T-helper 17 cell (primary cell): ENCODE measurements at places on chromosomes 2 and 18.

DNA sequence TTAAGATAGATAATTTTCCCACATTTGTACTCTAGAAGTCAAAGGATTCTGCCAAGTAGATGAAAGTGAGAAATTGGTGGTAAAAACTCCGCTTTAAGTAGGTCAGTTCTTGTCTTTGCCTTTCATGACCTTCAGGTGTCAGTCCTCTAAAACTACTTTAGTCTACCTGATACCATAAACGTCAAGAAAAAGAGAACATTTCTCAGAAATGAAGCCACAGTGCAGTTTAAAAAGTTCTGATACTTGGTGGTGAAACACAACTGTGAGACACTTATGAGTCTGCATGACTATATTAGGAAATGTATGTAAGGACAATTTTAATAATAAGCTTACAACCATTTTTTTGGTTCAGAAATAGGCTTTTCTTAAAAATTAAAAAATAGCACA is 583.3 kb downstream of the SATB2 start:
- DNase-seq, result no peak

DNA sequence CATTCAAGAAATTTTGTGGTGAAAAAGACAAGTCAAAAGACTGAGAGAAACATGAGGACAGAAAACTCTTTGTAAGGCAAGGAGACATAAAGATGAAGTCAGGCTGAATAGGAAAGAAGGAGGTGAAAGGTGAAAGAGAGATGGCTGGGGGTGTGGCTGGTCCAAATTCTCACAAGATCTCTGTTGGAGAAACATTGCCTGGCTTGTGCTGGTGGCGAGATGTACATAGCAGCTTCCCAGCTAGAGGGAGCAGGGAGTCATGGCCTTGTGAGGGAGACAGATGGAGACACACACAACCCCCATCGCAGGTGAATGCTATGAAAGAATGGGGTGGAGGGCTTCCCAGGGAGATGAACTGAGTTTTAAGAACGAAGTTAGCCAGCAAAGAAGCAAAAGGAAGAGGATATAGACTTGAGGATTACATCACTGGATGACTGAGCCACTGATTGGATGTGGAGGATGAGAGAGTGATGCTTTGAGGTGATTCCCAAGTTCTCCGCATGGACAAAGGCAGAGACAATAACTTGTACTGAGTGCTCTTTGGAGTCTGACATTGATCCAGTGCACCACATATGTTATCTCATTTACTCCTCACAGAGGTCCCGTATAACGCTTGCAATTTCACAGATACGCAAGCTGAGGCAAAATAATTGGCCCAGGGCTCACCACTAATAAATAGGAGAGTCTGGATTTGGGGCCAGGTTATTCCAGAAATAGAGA is 3.7 kb upstream of the EMX1 start:
- no peak for DNase-seq

DNA sequence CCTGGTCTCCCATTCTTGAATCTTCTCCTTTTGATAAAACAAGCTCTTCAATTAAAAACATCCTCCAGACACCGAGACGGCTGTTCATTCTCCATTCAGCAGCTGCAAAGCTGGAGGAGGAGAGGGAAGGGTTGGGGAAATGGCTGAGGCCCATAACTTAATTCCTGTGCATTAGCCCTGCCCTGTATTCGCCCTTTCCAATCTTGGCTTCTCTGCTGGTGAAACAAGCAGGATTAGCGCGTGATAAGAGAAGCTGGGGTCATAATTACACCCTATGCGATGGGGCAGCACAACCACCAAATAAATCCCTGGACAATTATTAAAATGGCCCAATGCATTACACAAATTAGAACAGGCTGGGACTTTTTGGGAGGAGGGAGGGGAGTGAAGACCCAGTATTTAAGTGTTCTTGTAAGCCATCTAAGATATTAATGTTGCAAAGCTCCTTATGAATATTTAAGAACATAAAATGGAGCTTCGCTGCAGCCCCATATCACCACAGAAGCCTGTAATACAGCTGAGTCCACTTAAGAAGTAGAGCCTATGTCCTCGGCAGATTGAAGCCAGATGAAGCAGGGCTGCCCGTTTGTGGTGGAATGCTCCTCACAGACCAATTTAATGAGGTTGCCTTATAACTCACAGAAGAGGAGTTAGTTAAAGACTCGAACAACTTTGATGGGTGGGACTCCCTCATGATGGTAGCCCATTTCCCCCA is 176.6 kb upstream of the SKOR2 start:
- DNase-seq, result no peak

GRCh38 chr18:56108478-56109367 is 520.7 kb upstream of the TCF4 start:
- no peak for DNase-seq

GRCh38 chr2:43819491-43820163 is 19.0 kb downstream of the ABCG5 start:
- no peak for DNase-seq

DNA sequence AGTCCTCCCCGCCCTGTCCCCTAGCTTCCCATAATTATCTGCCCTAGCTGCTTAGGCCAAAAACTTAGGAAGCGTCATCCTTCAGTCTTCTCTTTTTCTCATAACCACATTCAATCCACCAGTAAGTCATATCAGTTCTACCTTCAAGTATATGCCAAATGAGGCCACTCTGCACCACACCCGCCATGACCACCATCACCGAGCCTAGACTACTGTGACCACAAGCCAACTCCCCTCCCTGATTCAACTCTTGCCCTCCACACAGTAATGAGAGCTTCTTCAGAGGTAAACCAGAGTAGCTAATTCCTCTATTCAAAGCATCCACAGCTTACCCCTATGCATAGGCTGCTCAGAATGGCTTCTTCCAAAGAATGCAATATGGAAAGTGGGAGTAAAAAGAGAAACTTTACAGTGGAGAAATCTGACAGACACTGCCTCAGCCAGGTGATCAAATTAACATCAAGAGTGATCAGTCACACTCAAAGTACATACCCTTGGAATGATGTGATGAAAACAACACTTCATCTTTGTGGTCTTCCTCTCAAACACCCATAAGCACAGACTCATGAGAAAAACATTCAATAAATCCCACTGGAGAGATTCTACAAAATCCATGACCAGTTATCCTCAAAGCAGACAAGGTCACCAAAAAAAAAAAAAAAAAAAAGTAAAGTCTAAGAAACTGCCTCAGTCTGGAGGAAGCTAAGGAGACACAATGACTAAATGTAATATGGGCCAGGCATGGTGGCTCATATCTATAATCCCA is 17.7 kb downstream of the MBOAT2 start:
- no peak for DNase-seq

DNA sequence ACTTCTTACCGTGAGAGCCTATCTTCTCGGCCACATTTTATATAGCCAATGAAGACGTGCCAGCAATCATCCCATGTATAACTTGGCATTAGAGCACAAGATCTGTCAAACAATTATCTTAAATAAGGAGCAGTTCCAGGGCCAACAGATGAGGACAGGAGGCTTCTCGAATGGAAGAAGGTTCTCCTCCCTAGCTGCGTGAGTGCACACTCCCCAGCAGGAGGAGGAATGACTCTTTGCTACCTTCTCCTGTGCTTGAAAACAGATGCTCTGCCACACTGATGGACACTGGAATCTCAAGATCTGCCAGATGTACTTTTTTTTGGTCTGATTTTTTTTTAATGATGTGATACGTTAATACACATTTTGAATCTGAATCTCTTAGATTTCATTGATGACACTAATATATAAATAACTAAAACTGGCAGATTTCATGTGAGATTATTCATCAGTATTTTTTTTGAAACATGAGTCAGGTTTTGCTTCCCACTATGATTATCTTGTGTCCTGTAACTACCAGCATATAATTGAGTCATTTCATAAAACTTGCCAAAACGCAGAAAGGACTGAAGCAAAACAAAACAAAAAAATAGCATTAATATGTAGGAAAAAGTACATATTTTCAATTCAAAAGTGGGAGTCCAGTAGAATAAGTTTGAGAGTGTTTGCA is 626 bp upstream of the VIT start:
- no peak for DNase-seq

GRCh38 chr2:216658757-216659156 is 25.5 kb downstream of the IGFBP2 start:
- DNase-seq, result no peak
